GM12864 (cell line): ENCODE measurements at places on chromosomes 5 and 9.

DNA sequence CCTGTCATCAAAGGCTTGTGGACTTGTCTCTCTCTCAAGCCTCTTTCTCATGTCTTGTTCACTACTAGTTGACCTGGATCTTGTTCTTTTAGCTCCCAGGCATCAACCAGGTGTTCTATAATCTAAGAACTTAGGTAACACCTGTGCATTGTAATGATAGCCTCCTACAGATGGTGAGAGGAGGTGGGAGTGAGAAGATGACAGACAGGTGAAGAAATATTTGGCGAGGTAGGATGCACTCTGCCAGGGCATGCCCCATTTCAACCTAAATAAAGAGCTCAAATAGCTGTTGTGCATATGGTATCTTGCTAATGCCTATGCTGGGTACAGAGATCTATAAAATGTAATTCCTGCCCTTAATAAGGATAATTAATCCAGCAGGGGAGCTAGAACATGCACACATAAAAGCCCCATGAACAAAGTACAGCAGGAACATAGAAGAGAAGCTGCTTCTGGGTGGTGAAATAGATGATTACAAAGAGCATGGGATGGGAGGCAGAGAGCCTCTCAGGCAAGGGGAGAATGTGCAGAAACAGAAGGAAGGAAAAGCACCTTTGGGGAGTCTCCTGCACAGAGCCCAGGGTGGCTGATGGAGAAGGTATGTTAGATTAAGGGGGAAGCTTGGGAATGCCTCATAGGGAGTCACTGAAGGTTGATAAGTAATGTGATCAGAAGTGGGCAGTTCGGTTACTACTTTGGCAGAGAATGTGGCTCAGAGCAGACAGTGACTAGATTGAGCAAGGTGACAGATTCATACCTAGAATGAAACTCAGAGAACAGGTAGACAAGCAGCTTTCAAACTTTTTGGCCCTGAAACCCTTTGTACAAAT is 28.0 kb upstream of the PLIN2 start:
- DNase-seq: no peak

DNA sequence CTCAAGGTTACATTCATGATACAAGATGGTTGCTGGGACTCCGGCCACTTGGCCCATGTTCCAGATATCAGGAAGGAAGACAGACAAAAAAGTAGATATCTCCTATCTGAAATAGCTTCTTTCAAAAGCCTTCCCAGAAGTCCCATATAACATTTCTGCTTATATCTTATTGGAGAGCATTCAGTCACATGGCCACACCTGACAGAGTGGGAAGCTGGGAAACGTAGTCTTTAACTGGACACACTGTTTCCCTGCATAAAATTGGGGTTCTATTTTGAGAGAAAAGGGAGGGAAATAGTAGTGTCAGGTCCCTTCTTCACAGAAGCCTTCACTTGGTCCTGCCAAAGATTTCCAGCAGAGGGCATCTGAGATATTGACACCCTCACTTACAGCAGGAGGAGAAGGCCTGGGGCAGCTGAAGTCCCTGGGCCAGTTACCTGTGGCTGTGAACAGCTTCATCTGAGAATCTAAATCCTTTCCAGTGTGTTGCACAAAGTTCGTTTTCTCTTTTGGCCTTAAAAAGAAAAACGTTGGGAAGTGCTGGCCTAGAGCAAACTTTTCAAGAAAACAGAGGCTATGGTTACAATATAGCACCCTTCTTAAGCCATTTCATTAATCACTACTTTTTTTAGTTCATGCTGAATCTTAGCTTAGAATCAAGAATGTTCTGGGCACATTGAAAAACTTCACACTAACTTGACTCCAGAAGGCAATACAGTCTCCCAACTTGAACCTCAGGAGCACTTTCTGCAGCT is 33.5 kb downstream of the SPEF2 start:
- DNase-seq: peak; percentile 1

- no peak for DNase-seq
Measured at GRCh38 chr5:10567121-10567591, 3.3 kb downstream of the ANKRD33B start.

DNA sequence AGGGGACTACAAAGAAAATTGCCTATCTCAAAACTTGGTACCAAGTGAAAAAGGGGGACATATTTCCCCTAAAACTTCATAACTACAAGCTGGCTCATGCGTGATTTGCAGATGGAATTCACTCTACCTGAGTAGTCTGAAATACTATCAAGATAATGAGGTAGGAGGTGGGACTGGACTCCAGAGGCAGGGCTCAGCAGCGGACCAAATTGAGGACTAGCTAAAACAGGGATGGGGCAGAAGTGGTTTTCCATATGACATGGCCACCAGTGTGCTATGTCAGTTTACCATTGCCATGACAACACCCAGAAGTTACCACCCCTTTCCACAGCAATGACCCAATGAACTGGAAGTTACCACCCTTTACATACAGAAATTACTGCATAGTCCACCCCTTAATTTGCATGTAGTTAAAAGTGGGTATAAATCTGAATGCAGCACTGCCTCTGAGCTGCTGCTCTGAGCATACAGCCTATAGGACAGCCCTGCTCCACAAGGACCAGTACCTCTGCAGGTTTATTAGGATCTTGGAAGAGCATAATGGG is 30.4 kb upstream of the TESK1 start:
- DNase-seq: no peak

DNA sequence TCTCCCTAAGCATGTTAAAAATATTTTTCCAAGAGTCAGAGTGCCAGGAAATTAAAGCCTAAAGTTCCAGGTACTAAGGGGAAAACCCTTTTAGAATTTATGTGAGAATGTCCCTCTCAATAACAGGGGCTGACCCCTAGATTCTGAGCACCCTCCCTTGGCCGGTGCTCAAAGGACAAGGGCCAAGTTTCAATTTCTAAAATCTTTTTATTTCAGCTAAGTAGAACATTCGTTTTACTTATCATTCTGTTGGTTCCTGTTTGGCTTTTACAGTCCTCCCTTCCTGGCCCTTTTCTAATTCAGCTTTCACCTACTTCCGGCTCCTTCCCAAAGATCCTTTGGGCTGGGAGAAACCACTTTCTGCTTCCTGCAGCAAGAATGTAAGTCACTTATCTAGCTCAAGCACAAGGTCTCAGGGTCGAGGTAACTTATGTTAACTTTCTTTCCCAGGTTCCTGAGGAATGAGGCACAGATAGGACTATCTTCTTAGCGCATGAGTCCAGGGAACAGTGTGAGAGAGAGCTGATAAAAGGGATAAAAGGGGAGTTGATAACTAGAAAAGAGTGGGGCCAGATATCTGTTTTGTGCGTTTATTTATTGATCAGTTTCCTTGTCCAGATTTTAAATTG is 34.6 kb upstream of the F2RL2 start:
- DNase-seq: no peak

DNA sequence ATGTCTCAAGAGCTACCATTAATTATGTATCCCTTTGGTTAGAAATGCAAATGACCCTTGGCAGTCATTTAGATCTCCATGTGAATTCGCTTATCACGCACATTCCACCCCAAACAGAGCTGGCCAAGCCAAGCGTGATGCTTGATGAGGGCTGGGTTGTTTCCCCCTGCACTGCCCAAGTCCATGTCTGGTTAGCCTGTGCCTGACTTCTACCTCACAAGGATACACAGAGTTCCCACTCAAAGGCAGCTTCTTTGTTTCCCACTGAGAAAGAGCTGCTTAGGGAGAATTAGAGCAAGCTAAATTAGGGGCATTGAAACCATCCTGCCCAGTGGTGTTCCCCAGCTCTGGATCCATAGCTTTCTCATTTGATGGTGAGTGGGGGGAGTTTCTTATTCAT is 87.2 kb downstream of the FSTL4 start:
- no peak for DNase-seq

DNA sequence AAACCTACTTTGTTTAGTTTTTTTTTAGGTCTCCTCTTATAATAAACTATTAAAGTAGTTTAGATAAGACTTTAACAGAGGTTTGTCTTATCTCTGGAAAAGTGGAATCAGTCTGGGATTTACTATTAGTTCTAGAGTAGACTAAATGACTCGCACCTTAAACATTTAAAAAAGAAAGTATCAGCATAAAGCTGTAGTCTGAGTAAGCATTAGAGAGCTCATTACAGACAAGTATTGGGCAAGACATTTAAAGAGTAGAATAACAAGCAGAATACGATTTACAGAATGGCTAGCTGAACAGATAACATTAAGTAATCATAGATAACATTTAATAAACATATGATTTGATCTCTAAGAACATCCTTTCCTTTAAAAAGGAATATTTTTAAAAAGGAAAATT is 226.0 kb upstream of the DMAC1 start:
- DNase-seq: no peak

GRCh38 chr9:68896486-68896885 is 117.4 kb downstream of the PRKACG start:
- DNase-seq: no peak

- no peak for DNase-seq
Measured at GRCh38 chr9:83299094-83299493, 236.2 kb upstream of the RASEF start.

- peak; percentile 31 for DNase-seq
Measured at GRCh38 chr5:9653811-9654210, 23.7 kb upstream of the TAS2R1 start.
